ENCODE measurements at places on chromosomes 6 and 20.

DNA sequence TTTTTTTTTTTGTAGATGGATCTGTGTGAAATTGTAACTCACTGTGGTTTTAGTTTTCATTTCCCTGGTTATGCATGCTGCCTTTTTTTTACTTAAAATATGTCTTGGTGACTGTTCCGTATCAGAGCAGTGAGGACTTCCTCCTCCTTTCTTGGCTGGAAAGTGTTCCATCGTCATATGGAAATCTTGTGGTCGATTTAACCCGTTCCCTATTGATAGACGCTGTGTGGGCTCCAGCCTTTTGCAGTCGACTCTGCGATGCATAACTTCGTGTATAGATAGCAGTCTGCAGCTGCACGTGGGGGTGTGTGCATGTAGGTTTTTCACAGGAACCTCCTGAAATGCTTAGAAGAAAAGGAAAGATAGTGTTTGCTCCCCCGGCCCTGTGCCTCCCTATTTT, 28.1 kb upstream of the PNPLA1 start:
- no peak for DNase-seq

DNA sequence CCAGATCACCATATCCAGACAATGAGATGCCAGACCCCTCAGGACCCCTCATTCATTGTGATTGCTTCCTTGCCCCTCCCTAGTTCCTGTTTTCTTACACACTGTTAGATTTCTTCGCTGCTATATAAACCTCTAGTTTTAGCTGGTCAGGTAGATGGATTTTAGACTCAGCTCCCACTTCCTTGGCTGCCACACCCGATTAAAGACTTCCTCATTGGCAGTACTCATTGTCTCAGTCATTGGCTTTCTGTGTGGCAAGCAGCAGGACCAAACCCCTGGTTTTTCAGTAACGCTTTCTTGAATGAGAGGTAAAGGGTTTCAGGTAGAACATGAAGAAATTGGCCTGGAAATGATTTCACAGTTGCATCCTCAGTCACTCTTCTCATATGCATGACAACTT, 47.9 kb downstream of the QRSL1 start:
- DNase-seq = no peak

DNA sequence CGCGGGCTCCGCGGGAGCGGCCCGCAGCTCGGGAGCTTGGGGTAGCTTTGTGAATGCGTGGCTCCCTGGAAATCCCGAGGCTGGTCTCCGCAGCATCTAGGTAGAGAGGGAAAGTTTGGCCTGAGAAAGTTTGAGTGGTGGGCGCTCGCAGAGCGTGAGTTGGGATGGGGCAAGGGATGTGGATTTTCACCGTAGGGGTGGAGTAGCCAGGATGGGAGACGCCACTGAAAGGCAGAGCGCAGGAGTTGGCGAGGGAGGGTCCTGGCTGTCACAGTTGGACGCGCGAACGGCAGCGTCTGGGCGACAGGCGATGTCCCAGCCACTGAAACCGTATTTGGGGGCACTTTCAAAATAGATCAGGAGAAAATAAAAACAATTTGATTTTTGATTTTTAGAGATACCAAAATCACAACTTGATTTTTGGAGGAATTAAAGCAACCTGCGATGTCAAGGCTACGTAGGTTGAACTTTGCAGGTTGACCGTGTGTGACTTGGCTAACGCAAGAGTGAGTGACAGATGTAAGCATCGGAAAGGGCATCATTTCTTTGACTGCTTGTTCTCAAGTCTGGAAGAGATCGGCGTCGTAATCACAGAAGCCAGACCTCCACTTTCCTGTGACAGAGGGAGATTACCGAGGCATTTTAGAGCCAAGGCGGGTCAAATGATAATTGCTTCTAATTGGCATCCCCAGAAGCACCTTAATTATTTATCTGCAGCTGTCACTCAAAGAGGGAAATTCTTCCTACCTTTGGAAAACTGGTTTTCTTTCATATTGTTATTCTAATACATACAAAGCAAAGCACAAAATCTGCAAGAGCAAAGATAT, 646 bp downstream of the HEY2 start:
- DNase-seq = no peak

- no peak for DNase-seq
Measured at GRCh38 chr20:50624351-50625016, 66.9 kb downstream of the RIPOR3 start.

DNA sequence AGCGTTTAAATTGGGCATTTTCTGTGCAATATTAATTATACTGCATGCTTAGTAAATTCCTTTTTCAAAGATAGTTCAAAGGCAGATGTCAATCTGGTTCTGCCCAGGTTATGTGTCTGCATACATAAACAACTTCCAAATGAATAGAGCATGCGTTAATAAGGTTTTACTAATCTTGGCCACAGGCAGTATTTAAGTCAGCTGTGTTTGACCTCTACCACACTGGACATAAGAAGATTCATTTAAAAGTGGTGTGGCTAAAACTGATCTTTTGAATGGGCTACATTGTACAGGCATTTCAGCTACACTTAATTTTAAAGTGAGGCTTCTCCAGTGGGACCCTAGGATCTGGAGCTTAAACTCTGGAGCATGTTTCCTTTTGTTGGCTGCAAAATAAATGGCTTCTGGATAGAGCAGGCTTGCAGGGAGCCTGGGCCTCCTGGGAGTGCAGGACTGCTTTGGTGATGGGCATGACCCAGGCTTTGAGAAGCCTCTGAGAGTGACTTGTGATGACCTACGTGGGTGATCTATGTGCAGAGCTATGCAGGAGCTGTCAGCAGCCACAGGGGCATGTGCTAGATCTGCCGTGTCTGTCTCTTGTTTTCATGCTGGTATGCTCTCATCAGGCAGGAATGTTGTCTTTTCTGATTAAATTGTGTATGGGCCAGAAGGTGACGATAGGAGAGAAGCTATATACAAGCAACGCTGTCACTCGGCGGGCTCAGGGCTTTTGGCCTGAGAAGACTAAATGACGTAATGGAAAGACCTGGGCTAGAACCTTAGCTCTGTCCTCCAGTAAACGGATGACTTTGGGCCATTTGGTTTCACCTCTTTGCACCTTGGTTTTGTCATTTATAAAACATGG, 331.2 kb downstream of the QKI start:
- no peak for DNase-seq

GRCh38 chr6:134161041-134161440, 108.6 kb upstream of the SLC2A12 start:
- DNase-seq = no peak

- no peak for DNase-seq
Measured at GRCh38 chr20:56420940-56421688, 9.1 kb downstream of the CASS4 start.

DNA sequence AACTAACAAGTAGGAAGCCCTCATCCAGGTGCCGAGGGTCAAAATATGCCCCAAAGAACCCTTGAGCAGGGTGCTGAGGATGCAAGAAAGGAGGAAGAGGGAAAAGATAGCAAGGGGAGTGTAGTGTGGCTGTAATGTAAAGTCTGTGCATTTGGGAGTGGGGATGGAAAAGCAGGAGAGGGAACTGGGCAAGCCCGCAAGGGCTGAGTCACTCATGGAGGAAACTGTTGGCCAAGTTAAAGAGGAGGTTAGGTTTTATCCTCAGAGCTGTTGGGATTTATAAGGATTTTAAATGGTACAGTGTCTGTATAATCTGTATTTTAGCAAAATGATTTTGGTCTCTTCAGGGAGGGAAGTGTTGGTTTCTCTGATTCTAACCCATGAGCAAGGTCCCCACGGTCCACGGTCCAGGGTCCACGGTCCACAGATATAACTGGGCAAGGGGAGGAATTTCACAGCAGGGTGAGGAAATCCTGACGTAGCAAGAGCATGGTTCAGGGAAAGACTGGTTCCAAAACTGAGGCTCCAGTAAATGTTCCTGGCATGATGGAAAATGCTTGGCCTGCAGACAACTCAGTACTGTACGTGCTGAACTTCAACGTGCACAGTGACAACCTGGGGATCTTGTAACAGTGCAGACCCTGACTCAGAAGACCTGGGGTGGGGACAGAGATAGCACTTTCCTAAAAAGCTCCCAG, 759.8 kb downstream of the PTPRT start:
- no peak for DNase-seq

DNA sequence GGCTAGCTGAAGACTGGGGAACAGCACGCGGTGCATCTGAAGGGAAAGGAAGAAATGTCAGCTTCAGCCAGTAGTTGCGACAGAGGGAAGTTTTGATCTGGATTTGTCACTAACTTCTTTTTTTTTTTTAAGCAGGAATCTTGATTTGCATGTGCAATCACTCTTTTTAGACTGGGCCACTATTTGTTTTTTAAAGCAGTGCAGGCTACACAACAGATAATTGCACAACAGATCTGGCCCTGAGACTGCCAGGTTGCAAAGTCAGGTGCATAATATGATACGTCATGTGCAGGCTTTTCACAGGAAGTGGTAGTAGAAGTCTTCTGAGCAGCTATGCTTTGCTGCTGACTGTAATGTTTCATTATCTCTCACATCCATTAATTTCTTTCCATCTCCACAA, 13.5 kb downstream of the PFDN4 start:
- DNase-seq = no peak

DNA sequence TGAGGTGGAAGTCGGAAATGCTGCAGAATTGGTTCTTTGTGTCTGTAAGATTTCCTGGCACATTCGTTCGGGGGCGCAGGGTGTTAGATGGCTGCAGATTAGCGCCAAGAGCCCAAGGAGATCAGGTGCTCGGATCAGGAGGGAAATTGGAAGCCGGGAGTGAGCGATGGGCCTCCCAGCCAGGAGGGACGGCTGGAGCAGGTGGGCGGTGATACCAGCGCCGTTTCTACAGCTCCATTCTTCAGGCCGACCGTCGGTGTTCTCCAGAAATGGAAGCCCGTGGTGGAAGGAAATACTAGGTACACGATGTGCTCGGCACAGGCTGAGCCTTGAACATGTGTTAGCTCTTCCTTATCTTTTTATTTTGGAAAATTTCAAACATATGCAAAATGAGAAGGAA, 6.5 kb downstream of the SIRPA start:
- no peak for DNase-seq

GRCh38 chr6:153960281-153960680, 78.8 kb upstream of the OPRM1 start:
- no peak for DNase-seq

GRCh38 chr6:113142671-113143174, 714.4 kb upstream of the MARCKS start:
- no peak for DNase-seq

- no peak for DNase-seq
Measured at GRCh38 chr20:50056408-50056926, 56.5 kb downstream of the UBE2V1 start.

DNA sequence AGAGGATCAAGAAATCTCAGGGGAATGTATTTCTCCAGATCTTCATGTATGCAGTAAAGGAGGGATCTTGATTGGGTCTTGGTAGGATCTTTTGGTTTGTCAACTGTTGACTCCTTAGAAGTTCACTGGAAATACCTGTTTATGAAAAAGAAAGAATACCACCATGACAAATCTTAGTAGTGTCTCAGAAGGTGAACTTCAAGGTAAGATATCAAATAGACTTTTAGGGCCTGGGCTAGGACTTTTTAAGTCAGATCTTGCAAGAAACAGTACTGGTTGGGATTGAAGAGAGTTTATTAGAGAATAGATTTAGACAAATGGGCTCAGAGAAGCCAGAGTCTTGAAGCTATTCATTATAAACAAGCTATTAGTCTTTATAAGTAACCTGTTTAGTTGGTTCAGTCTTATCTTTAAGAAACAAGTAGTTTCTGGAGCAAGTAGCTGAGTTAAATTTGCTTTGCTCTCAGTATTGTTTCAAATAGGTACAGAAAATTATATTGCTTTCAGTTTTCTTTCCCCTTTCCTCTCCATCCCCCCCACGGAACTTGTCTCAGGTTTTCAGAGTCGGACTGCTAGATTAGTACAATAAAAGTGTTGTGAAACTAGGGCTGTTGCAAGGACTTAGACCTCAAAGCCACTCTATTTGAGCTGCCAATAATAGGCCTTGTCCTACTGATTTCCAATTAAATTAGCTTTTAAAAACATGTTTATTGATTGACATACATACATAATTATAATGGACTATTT, 529.1 kb upstream of the CITED2 start:
- no peak for DNase-seq

DNA sequence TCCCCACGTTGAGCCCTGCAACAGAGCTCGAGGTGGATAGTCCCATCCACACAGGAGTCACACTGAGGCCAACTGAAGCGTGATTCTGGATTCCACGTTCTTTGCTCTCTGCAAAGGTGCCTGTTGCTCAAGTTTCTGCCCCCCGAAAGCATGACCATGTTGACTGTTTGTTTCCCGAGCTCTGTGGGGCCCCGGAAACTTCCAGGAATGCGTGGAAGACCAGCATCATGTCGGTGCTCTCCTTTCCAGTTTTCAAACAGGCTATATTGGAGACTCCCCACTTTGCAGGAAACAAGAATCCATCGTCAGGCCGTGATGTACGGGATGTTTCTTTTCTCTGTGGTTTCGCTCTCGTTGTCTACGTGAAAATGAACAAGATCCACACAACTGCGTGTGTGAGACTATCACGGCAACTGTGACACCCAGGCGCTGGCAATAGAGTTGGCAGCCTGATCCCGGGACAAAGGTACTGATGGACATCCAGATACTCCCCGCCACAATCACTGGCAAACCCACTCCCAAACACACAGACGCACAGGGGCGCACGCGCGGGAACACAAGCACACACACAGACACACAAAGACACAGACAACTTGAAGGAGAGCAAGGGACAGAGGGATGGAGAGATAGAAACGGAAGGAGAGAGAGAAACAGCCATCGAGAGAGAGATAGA, 444.6 kb upstream of the DEFB115 start:
- DNase-seq = no peak

- DNase-seq = no peak
Measured at GRCh38 chr6:1809291-1809988, 199.7 kb downstream of the FOXC1 start.

DNA sequence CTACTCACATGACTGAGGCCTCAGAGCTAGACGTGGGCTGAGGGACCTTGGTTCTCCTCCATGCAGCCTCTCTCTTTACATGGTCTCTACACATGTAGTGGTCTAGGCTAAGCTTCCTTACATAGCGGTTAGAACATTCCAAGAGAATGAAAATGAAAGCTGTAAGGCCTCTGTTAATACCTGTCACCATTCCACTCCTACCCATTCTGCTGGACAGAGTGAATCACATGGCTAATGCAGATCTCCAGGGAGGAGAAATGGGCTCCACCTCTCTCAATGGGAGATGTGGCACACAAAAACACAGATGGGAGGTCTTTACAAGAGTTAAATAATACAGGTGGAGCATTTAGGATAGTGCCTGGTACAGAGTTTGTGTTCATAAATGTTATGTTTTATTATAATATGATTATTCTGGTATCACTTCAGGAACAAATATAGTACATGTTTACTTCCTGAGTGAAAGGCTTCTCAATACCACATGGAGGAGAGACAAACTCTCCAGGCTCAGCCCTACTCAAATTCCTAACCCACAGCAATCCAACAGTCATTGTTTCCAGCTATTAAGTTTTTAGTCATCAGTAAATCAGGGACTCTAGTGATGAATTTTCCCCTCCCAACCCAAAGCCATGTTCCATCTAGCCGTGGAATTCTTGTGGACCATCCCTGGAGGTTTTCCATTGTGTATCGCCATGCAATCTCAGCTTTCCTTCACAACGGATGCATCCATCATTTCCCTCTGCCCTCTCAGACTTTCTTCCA, 57.9 kb downstream of the ISM1 start:
- DNase-seq = no peak
